ENCODE measurements at places on chromosomes 6 and 20.

- DNase-seq, result no peak
Observed at GRCh38 chr6:140697585-140697984, 1323.1 kb upstream of the CITED2 start.

GRCh38 chr6:121934451-121934850, 465.0 kb upstream of the HSF2 start:
- DNase-seq, result no peak

GRCh38 chr6:151160929-151161757, 78.6 kb upstream of the AKAP12 start:
- no peak for DNase-seq

- DNase-seq, result no peak
Observed at GRCh38 chr20:42007251-42007650, 389.1 kb upstream of the CHD6 start.

DNA sequence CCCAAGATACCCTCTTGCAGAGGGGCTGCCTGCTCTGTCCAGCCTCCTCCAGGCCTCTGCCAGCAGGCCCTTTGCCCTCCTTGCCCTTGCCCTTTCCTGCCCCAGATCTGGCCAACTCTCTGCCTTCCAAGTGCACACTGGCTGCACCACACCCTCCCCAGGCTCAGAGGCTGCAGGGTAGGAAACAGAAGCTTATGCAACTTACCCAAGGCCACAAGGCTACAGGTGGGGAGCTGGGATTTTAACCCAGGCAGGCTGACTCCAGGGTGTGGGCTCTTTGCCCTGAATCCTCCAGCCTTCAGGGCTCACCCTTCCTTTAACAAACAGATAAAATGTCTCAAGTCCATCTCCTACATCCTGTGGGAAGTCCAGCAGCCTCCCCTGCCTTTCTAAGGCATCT, 14.5 kb upstream of the TRAF3IP2 start:
- DNase-seq, result no peak

GRCh38 chr20:44969300-44969894, 3.1 kb downstream of the STK4 start:
- DNase-seq, result no peak

- DNase-seq, result no peak
Observed at GRCh38 chr6:151320140-151320539, 71.2 kb downstream of the ZBTB2 start.

GRCh38 chr20:8301655-8302054, 169.6 kb downstream of the PLCB1 start:
- no peak for DNase-seq

DNA sequence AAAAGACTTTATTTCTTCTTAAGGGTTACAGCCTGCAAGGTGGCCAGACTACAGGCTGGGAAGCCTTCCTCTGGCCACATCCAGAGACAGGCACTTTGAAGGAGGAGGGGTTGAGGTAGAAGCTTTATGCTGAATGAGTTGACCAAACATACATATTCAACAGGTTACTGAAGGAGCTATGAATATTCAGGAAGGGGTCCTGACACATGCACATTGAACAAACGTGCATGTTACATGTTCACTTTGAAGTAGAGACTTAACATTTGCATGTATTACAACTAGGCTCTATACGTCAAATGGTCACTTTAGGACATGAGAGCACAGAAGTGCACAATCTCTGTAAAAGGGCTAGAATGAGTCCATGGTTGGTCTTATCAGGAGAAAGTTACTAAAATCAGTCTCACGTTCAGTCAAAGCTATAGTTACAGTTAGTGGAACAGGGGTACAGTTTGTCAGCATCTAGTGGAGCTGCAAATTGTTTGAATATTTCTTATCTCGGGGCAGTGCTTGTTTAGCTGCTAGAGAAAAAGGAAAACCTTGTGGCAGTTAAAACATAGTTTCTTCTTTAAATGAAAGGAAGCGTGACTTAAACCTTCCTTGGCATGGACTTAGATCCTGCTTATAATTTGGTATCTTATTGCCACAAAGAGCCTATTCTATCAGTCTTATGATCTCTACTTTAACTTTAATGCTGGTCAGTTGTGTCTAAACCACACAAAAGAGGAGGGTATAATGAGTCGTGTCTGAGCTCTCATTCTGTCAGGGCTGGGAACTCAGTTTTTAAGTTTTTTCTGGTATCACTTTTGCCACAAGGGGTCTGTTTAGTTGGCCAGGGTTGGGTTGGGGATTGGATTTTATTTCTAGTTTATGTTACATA, 4.6 kb upstream of the ZSCAN9 start:
- no peak for DNase-seq

DNA sequence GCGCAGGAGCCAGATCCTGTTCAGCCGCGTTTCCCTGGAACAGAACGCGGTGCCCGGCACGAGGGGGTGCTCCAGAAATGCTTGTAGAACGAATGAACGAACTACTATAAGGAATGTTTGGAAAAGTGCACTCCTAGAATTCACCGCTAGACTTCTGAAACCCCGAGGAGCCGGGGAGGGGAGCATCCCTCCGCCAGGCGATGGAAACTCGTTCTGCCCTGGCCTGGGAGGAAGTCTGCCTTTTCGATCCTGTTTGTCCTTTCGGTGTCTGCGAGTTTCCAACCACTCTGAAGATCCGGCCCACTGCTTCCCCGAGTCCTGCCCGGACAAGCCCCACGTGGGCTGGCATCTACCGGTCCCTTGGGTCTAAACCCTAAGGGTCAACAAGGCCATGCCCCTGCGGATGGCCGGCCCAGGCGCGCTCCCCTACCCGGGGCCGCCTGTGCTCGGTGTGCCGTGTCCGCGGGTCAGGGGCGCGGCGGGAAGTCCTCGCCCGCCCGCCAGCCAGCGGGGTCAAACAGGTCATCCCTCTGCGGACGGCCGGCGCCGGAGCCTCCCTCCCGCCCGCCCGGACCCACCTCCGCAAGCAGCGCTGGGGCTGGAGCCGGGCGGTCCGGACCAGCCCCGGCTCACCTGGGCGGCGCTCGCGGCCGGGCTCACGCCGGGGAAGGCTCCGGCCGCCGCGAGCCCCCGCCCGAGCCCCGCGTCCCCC, 526 bp downstream of the SULF2 start:
- DNase-seq, result no peak

- DNase-seq, result no peak
Observed at GRCh38 chr6:46501136-46502089, 10.2 kb upstream of the RCAN2 start.

GRCh38 chr20:44131704-44132103, 55.3 kb downstream of the JPH2 start:
- DNase-seq, result no peak

DNA sequence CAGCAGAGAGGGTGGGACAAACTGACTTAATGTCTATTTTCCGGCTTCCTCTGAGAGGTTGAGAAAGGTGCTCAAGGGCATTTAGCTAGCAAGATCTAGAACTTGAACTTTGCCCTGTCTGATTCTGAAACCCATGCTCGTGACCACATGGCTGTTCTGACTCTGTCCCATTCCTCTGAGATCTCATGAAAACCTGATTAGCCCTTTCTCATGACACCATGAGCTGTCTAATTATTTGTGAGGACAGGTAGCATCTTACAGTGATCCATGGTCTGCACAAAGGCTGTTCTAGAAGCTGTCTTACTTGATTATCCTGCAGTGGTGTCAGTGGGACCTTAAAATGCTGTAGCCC, 89.6 kb upstream of the TOX2 start:
- no peak for DNase-seq

GRCh38 chr6:134447883-134448387, 130.0 kb upstream of the SGK1 start:
- no peak for DNase-seq

DNA sequence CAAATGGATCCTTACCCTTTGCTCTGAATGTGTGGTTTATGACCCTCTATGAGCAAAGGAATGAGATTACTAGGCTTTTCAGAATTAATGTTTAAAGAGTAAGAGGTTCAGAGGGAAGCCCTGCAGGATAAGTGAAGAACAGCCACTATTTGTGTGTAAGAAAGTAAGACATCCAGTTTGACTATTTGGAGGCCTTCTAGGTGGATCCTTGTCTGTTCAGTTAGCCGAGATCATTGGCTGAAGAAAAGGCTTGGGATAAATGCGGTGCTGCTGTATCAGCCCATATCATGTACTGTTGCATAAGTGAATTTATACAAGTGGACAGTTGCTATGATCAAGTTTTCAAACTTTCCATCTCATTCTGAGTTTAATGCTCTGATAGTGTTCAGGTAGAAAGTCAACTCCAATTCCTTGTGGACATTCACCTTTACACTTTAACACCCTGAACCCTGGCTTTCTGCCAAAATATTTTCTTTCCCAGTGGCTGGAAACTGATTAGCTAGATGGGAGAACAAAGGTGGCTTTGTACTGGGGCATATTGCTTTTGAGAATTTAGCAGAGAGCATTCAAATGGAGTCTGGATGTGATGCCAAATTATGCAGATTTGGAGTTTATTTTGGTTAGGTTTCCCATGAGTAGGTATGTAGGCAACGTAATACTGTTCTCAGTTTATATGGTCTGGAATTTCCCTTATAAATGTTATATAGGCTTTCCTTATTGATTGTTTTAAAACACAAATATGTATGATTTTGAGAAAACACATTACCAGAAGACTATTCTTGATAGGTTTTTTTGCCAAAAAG, 15.0 kb downstream of the PARD6B start:
- DNase-seq, result no peak

DNA sequence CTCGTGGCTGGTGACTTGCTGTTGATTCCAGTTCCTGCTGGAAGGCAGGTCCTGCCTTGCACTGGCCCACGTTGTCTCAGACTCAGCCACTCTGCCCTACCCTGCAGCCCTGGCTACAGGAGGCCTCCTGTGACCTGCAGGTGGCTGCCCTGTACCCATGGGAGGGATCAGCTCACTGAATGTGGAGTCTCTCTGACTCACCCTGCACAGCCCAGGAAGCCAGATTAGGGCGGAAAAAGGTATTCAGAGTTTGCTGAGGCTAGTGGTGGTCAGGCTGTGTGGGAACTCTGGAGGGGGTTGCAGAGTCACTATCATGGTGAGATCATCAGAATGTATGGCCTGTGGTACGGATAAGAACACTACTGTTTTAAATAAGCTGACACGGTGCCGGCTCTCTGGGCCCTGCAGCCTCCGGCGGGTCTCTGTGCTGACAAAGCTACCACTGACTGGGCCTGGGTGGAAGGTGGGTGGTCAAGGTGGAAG, 24.7 kb upstream of the PYGB start:
- peak; percentile 78 for DNase-seq

DNA sequence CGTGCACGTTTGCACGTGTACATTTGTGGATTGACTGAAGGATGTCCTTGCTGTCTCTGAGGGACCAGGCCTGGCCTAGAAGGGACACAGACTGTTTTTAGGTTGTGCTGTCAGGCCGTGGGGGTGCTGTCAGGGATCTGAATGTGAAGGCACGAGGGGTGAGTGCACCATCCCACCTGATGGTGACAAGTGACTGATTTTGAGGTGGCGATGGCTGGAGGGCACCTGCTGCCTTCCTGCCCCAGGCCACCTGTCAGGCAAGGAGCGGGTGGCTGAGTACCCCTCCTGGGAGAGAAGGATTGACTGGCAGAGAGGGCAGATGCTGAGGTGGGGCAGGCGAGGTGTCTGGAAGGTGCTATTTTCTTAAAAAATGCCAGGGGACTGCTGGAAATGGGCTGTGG, 1.2 kb downstream of the RAB44 start:
- DNase-seq, result no peak

GRCh38 chr6:54920628-54921027, 74.1 kb downstream of the FAM83B start:
- DNase-seq, result no peak

GRCh38 chr20:12044969-12045368, 127.3 kb downstream of the BTBD3 start:
- DNase-seq, result no peak

DNA sequence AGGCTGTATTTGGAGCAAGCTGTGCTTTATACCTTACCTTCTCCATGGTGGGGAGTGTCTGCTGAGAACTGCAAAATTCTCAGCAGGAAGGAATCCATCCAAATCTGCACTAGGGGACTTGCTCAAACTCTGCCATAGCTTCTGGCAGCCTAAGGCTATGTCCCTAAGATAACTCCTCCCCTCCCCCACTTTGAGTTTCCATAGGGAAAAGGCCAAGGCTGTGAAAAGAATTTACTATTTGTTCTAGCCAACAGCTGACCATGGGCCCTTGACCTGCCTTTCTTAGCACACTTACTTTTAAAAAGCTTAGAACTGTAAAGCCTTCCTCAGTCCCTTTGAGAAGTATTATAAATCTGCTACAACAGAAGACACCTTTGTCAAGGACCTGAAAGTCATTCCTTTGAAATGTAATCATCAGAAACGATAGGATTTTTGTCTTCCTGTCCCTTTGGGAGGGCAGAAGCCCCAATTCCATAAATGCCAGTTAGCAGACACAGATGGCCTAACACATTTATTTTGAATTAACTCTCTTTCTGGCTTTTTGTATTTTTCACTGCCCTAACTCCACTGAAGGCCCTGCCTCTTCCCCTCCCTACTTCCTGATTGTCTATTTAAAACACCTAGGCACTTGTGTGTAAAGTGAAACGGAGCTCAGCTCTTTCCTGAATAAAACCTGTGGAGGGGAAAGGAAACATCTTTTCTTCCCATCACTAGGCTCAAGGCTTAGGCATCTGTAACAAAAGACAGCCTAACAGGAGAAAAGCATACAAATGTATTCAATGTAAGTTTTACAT, 157.1 kb downstream of the AKAP7 start:
- DNase-seq, result no peak

- DNase-seq, result no peak
Observed at GRCh38 chr20:35355372-35355771, 56.4 kb downstream of the UQCC1 start.

GRCh38 chr6:126842769-126843168, 275.7 kb upstream of the RSPO3 start:
- DNase-seq, result no peak

DNA sequence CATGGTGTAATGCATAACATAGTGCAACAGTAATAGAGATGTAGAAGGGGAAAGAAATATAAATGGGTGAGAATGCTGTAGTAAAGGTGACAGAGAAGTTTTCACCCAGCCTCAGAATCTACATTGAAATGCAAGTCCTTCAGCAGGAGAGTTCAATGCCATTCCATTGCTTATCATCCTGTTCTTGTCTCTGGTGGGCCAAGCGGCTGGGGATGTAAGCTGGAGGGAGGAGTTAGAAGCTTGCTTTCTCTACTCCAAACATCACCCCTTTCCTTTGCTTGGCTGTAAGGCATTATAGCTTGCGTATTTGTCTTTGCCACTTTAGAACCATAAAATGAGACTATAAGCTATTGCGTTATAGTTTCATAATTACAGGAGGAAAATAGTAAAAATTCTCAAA, 2.2 kb upstream of the FUT9 start:
- no peak for DNase-seq

- no peak for DNase-seq
Observed at GRCh38 chr6:69155467-69155866, 520.4 kb downstream of the ADGRB3 start.

- no peak for DNase-seq
Observed at GRCh38 chr6:157670466-157671186, 152.4 kb upstream of the SNX9 start.

DNA sequence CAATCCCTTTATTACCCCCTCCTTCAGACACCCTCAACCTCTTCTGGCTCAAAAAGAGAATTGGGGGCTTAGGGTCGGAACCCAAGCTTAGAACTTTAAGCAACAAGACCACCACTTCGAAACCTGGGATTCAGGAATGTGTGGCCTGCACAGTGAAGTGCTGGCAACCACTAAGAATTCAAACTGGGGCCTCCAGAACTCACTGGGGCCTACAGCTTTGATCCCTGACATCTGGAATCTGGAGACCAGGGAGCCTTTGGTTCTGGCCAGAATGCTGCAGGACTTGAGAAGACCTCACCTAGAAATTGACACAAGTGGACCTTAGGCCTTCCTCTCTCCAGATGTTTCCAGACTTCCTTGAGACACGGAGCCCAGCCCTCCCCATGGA, 2.2 kb downstream of the TNF start:
- DNase-seq, result no peak

Data from Panc1 (cell line).